IPS-NIHi11 (cell line): ENCODE measurements at places on chromosomes 16 and 17.
A peak's percentile ranks its signal among the peaks of the same experiment; 100 is the strongest.

GRCh38 chr16:2090777-2091546 lies 43.2 kb downstream of the TSC2 start:
- DNase-seq = peak; percentile 100

GRCh38 chr17:29089601-29090044 lies 46.7 kb downstream of the PIPOX start:
- DNase-seq = no peak

DNA sequence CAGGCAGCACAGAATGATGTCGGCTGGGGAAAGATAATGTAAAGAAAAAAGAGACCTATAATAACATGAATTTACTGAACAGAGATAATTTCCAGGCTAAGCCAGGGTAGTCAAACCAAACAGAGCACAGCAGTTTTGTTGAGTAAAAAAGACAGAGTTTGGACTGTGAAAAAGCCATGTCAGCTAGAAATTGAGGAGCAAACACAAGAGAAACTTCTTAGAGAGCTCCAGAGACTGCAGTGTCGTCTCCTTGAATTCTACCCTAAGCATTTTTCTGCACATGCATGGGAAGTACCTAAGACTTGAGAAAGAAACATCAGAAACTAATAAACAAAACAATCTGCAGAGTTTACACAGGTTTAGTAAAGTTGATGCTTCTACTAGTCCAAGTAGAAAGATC lies 1098.8 kb upstream of the CDH8 start:
- DNase-seq = no peak

- no peak for DNase-seq
These were observed 48.4 kb downstream of the SEC14L1 start for GRCh38 chr17:77189148-77189547.

DNA sequence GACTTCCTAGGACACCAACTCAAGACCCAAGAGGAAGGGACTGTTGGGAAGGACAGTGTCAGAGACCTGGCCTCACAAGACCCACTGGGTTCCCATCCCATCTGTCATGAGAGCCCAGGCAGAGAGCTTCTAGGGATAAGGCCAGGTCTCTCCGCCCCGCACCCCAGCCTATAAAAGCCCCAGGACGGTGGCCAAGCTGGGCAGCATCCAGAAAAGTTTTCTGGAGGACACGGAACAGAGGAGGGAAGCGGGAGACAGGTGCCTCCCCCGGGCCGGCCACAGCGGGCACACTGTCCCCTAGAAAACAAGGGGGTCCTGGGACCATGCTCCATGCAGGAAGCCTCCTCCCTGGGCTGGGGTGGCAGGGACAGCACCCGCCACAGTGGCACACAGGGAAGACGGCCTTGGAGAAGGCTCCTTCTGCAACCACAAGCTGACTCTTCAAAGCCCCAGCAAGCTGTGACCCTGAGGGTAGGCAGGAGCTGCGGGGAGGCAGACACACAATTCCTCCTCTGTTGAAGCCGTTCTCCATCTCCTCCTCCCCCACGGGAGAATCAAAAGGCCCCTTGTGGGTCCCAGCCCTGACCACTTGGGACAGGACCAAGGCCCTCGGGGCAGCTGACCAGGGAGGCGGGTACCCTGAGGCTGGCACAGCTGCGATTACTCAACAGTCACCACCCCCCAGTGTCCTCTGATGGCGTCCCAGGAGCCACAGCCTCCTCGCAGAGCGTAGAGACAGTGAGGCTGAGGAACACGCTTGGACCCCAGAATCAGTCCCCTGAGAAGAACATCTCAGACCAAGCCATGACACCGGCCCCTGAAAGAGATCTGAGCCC lies 26.1 kb downstream of the TRPV3 start:
- DNase-seq = no peak

DNA sequence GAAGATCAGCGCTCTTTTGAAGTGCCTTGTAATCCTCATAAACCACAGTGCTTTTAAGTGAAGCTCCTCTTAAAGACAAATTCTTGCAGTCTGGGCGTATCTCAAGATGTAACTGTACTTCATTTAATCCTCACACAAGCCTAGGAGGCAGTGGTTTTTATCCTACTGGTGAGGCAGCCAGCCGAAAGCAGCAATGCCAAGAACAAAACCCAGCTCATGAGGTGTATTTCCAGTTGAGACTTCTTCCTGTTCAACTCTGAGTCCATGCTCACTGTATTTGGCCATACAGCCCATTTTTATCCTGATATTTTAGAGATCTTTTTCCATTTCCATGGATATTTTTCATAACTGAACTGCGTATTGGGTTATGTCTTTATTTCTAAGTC lies 13.7 kb downstream of the CTRB2 start:
- no peak for DNase-seq

DNA sequence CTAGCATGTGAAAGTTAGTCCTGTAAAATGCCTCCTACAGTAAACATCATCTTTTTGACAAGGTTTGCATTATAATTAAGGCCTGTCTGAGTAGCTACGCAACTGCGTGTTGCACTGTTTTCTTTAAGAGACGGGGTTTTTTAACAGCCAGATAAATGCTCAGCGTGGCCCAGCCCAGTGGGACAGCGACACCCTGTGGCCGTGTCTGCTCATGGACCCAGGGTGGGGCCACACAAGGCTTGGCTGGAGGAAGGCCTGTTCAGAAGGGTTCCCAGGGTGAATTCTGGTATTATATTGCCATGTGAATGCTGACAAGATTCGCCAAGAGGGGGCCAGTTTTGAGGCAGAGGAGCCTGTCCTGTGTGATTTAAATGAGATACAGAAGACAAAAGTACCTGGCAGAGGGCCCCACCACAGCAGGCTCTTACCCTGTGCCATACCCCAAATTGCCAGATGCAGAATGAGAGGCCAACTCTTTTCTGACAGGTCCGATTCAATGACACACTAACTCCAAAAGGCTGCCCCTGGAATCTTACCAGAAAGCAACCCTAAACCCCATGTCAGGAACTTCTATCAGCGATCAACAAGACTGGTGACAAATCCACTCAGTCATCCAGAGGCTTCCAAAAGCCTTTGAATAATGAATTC lies 65.9 kb upstream of the IRX6 start:
- peak; percentile 75 for DNase-seq

DNA sequence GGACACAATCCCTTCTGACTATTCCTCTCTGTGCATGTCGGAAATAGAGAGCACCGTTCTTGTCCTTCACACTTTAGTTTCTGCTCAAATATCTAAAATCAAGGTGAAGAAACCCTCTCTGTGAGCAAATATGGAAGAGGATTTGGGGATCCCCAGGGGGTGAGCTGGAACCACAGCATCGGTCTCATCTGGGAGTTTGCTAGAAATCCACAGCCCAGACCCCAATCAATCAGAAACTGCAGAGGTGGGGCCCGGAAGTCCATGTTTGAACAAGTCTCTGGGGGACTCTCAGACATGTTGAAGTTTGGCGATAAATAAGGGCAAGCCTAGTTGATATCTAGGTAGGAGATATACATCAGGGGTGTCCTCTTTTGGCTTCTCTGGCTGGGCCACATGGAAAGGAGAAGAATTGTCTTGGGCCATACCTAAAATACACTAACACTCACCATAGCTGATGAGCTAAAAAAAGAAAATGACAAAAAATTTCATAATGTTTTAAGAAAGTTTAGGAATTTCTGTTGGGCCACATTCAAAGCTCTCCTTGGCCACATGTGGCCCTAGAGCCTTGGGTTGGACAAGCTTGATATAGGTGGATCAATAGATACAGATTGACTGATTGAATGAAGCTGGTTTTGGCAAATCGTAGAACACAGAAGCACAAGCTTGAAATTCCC lies 168.0 kb upstream of the FOXF1 start:
- no peak for DNase-seq

GRCh38 chr17:7852262-7852670 lies 2.6 kb upstream of the TMEM88 start:
- no peak for DNase-seq

DNA sequence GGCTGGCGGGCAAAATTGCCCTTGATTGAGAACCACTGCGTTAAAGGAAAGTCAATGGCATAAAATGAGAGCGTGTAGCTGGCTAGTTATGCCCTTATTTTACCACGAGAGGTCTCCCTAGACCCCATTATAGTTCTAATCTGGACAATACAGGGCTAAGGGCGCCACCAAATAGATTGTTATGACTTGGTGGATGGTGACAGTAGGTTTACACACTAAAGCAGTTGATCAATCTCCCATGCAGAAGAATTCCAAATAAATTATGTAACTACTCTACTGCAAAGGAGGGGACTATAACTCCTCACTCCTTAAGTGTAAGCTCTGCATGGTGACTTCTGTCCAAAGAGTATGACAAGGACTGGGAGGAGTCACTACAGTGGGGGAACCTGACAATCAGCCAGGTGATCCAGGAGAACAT lies 20.4 kb upstream of the YPEL2 start:
- DNase-seq = peak; percentile 69

- DNase-seq = no peak
These were observed 1.6 kb downstream of the XYLT1 start for GRCh38 chr16:17469011-17469740.

DNA sequence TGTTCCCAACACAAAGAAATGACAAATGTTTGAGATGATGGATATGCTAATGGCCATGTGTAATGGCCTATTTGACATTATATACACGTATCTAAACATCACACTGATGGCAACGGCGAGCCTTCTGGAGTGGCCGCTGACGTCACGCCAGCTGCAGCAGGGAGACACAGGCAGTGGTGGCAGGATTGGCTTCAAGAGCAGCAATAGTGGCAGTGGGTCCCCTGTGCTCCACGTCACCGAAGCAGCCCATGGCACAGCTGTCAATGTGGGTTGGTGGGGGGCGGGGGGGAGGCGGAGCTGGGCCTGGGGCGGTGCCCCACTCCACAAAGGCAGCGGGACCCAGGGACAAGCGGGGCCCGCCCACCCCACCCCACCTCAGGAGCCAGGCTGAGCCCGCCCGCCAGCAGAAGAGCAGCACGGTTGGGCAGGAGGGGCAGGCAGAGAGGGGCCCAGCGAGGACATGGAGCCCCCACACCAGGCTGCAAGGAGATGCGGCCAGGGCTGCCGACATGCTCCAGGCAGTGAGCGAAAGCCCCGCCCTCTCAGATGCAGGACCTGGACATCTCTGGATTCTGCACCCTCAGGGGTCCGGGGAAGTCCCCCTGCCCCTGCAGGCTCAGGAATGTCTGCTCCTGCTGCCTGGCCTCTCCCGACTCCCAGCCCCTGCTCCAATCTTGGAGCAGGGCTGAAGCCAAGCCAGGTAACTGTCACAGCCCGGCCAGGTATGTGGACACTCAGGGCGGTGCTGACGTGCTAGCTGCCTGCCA lies 64.6 kb downstream of the USP32 start:
- DNase-seq = peak; percentile 32

GRCh38 chr17:65824901-65825300 lies 263.5 kb upstream of the AXIN2 start:
- no peak for DNase-seq

DNA sequence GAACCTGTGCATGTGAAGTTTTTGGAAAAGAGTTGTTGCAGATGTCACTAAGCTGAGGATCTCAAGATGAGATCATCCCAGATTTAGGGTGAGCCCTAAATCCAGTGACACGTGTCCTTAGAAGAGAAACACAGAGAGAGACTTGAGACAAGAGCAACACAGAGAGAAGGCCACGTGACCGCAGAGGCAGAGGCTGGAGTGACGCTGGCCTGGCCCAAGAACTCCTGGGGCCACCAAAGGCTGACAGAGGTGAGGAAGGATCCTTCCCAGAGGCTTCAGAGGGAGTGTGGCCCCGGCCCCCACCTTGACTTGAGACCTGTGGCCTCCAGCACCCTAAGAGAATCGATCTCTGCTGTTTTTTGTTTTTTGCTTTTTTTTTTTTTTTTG lies 12.1 kb upstream of the RHBDF2 start:
- DNase-seq = no peak

DNA sequence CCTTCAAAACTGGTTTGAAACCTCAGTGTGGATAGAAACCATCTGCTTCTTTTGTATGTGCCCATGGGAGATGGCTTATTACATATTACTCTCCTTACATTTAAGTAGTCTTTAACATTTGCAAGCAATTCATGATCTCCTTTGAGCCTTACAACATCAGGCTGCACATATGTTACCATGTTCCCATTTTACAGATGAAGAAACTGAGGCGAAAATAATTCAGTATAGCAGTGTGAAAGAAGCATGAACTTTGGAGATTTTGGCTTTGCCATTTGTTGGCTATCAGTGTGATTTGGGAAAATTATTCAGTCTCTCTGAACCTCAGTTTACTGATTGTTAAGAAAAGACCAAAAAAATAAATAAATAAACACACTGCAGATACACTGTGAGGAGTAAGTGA lies 15.7 kb downstream of the GNAO1 start:
- DNase-seq = no peak

DNA sequence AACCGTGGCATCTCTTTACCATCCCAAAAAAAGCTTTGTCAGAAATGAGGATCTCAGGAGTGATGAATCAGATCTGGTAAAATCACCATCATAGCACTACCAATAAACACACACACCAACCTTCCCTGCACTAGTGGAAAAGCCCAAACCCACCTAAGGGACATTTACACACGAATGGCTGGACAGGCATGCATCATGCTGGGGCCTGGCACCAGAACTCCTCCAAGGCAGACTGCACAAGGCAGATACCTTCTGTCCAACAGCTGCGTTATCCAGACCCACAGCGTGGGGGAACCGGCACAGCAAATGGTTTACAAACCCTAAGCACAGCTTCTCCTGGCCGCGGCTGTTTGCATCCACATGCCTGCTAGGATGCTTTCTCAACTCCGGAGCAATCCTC lies 2.8 kb downstream of the ASIC2 start:
- no peak for DNase-seq

GRCh38 chr16:84485255-84486010 lies 19.0 kb downstream of the MEAK7 start:
- no peak for DNase-seq

DNA sequence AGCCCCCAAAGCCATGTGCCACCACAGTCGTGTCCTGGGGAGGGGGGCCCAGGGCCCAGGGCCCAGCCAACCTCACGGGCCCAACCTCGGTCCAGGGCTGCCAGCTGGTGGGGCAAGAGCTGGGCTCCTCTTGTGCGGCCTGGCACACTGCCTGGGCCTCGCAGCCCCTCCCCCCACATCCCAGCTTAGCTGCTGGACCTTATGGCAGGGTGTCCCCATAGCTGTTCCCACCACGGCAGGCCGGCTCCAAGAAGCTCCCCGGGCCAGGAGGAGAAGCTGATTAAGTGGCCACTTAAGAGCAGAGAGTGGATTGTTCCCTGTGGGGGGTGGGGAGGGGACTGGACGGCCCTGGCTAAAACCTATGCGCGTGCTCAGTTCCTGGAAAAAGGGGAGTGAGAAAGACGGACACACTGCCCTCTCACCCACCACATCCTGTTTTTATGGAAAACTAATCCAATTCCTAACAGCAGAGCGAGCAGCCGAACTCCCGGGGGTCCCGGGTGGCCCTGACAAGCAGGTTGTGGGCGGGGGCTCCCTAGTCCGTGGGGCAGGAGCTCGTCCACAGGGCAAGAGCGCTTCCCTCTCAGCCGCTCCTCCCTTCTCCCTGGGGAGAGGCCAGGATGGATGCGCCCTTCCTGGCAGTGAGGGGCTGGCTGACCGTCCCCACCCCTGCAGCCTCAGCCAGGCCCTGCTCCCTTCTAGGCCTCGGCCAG lies 16.8 kb downstream of the PIEZO1 start:
- no peak for DNase-seq

GRCh38 chr17:35006345-35006744 lies 26.0 kb downstream of the LIG3 start:
- no peak for DNase-seq
